Hematopoietic multipotent progenitor cell (in vitro differentiated cells): ENCODE measurements at places on chromosomes 6 and 20.

DNA sequence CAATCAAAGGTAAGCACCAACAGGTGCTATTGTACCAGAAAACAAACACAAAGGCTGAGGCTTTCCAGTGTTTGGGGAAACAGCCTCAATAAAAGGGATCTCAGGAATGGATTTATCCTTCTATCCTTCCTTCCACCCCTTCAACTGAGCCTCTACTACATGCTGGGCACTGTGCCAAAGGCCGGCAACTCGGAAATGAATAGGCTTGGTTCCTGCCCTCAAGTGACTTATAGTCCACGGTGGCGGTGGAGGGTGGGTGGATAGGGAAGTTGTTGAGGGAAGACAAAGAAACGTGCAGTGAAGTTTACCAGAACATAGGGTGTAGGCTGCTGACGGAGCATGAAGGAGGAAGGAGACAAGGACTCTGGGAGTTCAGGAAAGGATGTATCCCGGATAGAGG is 73.4 kb upstream of the TAB2 start:
- no peak for DNase-seq

DNA sequence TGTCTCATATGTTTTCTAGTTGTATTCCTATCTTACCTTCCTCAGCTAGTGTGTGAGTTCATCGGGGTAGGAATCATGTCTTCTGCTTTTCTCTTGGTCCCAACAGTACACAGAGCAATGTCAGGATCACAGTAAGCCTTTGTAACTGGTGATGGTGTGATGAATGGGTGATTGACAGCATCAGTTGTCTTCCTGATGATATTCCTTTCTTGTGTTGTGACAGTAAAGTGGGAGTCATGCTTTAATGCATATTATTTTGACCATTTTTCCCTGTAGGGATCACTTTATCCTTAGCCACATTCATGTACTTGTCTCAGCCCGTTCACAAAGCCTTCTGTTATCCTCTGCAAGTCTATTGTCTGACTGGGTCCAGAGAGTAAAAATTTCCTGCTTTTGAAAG is 501.7 kb downstream of the UTRN start:
- no peak for DNase-seq

DNA sequence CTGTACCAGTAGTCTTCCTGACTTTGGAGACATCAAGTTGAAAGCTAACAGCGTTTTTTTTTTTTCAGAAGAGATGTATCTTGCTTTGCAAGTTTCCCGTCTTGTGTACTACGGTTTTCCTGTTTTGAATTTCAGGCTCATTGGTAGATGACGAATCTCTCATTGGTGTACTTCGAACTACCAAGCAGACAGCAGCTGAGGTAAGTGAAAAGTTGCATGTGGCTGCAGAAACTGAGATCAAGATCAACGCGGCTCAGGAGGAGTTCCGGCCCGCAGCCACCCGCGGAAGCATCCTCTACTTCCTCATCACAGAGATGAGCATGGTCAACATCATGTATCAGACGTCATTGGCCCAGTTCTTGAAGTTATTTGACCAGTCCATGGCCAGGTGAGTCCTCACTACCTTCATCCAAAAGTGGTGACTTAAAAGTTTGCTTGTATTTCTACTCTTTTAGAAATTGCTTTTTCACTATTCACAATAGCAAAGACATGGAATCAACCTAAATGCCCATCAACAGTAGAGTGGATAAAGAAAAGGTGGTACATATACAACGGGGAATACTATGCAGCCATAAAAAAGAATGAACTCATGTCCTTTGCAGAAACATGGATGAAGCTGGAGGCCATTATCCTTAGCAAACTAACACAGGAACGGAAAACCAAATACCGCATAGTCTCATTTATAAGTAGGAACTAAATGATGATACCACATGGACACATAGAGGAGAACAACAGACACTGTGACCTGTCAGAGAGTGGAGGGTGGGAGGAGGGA is 110.6 kb upstream of the GLP1R start:
- no peak for DNase-seq

DNA sequence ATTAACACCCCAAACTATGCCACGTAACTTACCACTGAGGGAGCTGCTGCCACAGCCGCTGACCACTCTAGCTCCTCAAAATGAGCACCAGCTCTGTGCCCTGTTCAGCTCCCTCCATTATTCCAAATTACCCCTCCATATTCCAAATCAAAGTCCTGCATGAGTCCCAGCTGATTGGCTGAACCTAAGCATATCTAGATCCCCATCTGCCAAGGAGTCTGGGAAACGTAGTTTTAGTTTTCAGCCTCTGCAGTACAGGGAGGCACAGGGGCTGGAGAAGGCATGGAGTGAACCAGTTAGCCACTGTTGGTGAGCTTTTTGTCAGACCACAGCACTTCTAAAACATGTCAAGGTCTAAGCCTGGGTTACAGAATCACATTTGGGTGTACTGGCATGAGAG is 15.9 kb downstream of the UNC5CL start:
- DNase-seq = no peak

DNA sequence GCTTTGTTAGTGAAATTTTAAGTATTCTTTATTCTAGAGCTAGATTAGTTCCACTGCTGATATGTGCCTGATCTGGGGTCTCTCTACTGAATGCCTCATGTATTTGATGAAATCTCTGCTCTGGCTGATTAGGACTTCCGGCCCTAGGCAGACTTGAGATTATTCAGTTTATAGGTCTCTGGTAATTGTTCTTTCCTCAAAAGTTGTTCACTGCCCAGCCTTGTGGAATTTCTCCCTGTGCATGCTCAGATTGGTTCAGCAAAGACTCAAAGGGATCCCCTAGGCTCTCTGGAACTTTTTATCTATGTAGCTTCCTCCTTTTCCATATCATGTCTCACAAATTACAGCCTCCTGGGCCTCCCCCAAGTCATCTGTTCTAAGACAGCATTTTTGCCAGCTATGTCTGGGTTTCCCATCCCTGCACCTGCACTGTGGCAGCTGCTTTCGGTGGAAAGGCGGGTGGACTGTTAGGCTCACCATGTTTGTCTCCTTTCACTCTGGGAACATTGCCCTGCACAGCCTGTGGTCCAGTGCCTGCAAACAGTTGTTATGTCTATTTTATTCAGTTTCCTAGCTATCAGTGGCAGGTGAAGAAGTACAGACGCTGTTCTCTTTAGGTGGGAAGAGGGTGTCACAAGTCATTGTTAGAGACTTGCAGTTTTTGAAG is 73.7 kb downstream of the RPP40 start:
- no peak for DNase-seq

DNA sequence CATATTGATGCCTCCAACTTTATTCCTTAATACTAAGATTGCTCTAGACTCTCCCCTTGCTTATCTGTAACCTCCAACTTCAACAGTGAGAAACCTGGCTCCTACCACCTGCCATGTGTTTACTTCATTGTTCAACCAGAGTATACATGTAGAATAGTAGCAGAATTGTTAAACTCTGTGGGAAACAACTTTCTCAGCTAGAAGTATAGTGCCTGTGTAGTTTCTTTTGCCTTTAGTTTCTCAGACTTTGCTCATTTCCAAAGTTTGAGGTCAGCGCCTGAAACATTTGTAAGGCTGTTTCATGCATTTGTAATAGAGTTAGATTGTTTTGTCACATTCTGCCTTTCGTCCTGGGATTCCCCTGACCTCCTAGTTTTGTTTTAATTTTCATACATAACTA is 34.9 kb upstream of the HECA start:
- DNase-seq = no peak
